Chondrocyte (in vitro differentiated cells): ENCODE measurements at places on chromosomes 6 and 20. TPM values are rescaled to one million over a fixed set of nuclear protein-coding genes. Genes with fewer than 3 reads are reported as not detected.

DNA sequence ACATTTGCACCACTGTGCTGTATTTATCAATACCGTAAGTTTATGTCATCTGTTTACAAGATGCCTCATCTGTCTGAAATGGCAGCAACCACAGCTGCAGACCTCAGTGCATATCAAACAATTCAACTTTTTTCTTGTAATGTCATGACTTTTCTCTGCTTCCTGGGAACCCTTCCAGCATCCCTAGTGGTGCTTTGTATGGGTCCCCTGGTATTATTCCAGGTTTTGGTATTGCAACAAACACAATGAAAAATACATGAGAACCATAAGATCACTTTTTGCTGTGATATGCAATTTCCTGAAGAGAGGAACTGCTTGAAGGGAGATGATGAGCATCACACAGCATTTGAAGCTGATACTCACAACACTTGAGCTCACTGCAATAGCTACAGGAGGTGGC is 12.0 kb upstream of the TXNDC5 start:
- DNase-seq = no peak

- DNase-seq = no peak
These were observed 61.1 kb downstream of the TMEM170B start for GRCh38 chr6:11598687-11599086.

GRCh38 chr20:24337069-24337468 is 132.4 kb upstream of the SYNDIG1 start:
- no peak for DNase-seq

DNA sequence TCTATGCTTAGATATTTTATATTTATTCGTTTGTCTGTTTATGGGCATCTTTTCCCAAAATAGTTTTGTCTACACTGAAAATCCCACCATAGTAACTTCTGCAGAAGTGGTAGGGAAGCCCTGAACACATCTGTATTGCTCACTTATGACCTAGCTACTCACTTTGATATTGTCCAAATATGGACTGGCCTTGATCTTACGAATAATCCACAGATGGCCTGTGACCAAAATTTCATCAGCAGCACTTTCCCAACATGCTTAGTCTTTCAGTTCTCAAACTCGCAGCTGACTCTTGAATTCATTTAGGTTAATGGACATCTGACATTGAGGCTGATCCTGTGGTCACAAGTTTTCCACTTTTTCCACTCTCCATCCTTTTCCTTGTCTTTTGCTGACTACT is 80.8 kb upstream of the BEND3 start:
- DNase-seq = no peak

The CD24 gene
- 1.3 to 2.8 TPM (median 1.8 TPM) in 3 replicates for total RNA-seq
